ENCODE measurements at places on chromosomes 2 and 18. TPM values are rescaled to one million over a fixed set of nuclear protein-coding genes. Genes with fewer than 3 reads are reported as not detected.
A peak's percentile ranks its signal among the peaks of the same experiment; 100 is the strongest.

GRCh38 chr18:64330931-64331330 lies 182.0 kb upstream of the LINC00305 start:
- no peak for ATAC-seq

- ATAC-seq: peak; percentile 58
Observed at GRCh38 chr18:56085551-56085950, 497.6 kb upstream of the TCF4 start.

Gene SLC4A3
- 3.0 TPM for total RNA-seq

DNA sequence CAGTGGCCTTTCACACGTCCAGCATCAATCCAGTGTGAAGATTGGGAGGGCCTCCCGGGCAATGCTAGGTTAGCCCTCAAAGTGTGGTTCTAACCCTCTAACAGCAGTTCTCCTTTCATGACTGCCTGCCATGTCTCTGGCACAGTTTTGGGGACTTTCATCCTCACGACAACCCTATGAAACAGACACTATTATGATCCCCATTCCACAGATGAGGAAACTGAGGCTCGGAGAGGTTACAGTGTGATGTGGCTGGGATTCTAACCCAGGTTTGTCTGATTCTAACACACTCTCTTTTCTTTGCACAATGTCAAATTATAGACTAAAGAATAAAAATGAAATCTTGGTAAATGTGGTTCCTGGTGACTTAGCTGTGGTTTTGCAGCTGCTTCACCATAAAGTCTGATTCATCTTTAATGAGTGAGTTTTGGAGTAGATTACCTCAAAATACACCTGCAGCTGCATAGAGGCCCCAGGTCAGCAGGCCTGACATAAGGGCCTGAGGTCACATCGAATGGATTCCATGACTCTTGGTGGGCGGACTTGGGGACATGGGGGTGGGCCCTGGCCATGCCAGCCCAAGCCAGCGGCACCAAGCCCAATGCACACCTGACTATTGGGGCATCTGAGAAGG lies 214.4 kb downstream of the GLI2 start:
- no peak for ATAC-seq

GRCh38 chr2:25981596-25982272 lies 563 bp downstream of the KIF3C start:
- ATAC-seq: peak; percentile 39

- ATAC-seq: peak; percentile 46
Observed at GRCh38 chr2:190600293-190601103, 48.4 kb upstream of the NAB1 start.

GRCh38 chr2:14288016-14288415 lies 344.5 kb upstream of the LRATD1 start:
- ATAC-seq: peak; percentile 100

Gene IL36RN
- total RNA-seq: 64.1 TPM

GRCh38 chr2:106931717-106932335 lies 45.9 kb upstream of the ST6GAL2 start:
- no peak for ATAC-seq

Gene IL1B
- 4.1 TPM for total RNA-seq

GRCh38 chr2:189096769-189097447 lies 82.7 kb downstream of the COL5A2 start:
- ATAC-seq: no peak

Gene CNGA3
- total RNA-seq: not detected

DNA sequence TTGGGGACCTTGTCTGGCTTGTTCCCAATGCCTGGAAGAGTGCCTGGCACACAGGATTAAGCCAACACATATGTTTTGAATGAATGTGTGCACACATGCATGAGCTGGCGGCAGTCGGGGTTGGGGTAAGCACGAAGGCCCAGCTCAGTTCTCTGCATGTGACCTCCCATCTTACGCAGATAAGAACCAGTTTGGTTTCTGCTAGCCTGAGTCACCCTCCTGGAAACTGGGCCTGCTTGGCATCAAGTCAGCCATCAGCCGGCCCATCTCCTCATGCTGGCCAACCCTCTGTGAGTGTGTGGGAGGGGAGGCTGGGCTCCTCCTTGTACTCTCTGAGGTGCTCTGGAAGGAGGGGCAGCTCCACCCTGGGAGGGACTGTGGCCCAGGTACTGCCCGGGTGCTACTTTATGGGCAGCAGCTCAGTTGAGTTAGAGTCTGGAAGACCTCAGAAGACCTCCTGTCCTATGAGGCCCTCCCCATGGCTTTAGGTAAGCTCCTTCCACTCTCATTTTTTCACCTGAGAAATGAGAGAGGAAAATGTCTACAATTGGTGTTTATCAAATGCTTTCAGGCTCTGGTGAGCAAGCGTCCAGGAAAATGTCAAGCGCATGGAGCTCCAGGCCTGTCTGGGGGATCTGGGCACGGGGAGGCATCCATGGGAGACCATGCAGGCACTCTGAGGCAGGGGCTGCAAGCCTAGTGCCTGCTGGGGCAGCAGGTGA lies 9.7 kb upstream of the IL1RN start:
- ATAC-seq: peak; percentile 95

Gene CTAGE1
- not detected for total RNA-seq

DNA sequence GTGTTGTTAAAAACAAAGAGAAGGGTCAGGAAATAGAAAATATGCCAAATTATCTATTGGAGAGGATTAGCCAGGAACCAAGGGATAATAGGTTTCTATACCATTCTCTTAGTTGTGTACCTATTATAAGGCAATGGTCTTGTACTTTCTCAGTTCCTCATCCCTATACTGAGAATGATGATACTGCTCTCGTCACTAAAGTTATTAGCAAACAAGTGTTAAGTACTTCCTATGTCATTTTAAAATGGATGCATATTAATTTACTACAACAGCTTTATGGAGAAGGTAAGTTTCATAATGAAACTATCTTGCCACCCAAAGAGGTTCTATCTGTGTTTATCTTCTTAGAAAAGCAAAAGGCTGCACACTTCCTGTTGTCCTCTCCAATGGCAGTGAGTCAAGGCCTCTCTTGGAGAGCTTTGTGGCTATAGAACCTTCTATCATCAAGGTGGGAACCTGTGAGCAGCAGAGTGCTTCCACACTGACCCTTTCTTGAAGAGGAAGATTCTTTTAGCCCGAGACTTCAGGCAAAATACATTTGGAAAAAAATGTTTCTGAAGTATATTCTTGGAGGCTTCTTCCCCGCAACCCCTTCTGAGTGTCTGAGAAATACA lies 460.7 kb upstream of the FANCL start:
- ATAC-seq: no peak

Gene TMEFF2
- not detected for total RNA-seq

DNA sequence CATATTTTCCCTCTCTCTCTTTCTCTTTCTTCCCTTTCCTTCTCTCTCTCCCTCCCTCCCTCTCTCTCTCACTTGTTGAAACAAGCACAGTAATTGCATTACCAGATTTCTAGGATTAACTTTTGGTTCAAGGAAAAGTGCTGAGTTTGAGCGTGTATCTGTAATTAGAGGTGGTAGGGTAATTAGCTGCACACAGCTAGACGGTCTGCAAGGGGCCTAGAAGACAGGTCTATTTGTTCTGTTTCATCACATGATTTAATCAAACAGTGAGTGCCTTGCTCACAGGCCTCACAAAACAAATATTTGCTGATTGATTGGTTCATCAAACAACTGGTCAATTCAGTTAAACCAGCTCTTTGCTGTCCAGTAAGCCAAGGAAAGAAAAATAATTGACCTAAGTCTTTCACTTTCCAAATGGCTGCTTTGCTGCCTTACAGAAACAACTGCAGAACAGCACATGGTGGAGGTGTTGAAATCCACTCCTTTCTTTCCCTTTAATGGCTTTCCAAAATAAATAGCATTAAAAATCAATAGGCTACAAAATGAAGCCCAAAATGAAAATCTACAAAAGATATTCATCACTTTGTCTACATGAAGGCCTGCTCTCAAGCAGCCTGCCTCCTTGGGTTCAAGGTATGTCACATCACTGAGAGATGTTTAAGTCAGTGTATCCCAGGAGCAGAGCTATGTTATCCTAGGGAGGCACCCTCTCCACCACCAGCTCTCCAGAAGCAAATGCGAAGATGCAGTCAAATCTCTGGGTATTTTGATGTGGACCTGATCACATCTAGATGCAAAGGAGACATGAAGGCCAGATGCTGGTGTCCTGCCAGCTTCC lies 264.4 kb upstream of the SIX2 start:
- ATAC-seq: no peak

Gene PSTPIP2
- 4.7 TPM for total RNA-seq

Gene DPP4
- 0.56 TPM for total RNA-seq

DNA sequence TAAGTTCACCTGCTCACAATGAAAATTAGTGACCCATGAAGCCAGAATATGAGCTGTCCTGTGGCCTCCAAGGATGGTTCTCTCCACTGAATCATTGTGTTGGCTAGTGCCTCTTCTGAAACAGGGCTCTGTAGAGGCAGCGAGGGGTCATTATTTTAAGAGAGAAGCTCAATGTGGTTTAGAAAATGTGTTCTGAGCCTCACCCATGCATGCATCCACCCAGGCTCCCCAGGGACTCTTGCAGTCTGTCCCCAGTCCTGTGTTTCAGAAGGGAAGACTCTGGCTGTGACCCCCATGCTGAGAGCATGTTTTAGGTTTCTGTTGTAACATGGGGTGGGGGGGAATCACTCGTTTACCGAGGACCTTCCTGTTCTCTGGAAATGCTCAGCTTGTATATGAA lies 135.2 kb downstream of the RNF144A start:
- ATAC-seq: peak; percentile 29

DNA sequence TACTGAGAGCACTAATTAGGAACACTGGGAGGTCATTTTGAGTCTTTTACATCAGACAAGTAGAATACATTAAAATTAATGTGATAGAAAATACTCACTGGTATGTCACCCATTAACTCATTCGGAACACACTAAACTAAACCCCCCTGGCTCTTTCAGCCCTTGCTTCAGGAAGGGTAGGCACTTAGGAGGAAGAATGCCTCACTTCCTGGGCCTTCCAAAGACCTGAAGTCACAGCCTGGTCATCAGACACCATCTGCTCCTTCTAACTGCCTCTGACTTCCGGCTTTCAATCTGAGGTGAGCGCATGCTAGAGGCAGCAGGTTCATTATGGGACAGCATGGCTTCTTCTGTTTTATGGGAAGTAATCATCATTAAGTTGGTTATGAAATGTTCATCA lies 451.4 kb downstream of the PID1 start:
- ATAC-seq: no peak

- no peak for ATAC-seq
Observed at GRCh38 chr2:239390546-239391285, 10.1 kb downstream of the HDAC4 start.

DNA sequence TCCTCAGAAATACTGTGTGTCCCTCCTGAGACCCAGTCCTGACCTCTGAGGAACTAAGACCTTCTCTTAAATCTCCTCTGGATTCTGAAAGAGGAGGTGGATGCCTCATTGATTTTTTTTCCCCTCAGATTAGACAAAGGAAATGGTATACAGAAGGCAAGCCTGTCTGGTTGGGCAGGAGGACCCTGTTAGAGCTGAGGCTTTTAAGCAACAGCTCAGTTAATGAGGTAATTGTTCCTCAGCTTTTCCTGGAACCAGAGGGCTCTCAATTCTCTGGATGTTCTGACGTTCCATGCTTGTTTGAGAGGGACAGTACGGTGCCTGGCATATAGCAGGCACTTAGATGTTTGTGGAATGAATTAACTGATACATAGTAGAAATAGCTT lies 61.7 kb upstream of the MCFD2 start:
- no peak for ATAC-seq

GRCh38 chr2:218422403-218423086 lies 3.6 kb downstream of the VIL1 start:
- ATAC-seq: peak; percentile 7

Gene TACR1
- 0.64 TPM for total RNA-seq

Gene CFC1
- not detected for total RNA-seq

Gene SCN1A
- not detected for total RNA-seq

- no peak for ATAC-seq
Observed at GRCh38 chr2:223936862-223937326, 8.2 kb downstream of the WDFY1 start.

DNA sequence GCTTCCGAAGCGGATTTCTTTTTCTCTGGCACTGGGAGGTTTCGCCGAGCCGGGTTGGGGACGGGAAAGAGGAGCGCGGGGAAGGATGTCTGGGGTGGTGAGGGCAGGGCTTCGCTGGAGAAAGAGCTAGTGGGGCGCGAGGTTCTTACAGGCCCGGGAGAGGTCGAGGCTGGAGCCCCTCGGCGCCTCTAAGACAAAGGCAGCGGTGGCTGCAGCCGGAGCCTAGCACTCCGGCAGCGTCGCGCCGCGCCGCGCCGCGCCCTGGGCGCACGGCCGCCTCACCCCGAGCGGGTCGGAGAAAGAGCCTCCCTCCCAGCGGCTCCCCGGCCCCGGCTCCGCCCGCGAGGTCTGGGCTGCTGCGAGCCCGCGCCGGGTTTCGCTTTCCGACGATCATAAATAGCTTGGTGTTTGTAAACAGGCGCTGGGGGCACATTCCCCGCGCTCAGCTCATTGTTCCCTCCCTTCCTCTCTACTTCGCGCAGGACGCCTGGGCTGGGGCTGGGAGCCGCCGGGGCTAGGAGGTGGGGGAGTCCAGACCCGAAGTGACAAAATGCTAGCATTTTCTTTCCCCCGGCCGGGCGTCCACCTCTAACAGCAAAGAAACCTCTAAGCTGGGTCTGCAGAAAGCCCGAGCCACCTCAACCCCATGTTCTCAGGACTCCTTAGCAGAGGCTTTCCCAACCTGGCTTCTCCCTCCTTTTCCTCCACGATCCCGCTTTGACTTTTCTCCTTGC lies 813 bp upstream of the MEIS1 start:
- ATAC-seq: peak; percentile 63

GRCh38 chr18:3652380-3653262 lies 202.6 kb downstream of the TGIF1 start:
- peak; percentile 99 for ATAC-seq

GRCh38 chr2:241316825-241317224 lies 1.1 kb downstream of the SEPTIN2 start:
- no peak for ATAC-seq

DNA sequence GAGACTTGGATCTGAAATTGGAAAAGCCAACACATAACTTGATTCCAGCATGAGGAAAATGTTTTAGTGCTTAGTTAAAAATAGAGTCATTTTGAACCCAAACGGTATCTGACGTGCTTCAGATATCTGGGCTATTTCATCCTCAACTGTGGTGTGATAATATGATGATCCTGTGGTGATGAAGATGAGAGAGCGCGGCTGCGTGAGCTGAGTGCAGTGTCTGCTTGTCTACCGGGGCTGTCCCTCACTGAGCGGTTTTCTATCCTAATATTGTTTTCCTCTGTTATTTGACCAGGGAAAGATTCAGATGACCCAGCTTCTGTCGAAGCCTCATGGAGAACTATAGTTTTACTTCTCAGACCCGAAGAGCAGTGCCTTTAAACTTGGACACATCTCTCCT lies 5.8 kb downstream of the TWIST2 start:
- ATAC-seq: no peak

DNA sequence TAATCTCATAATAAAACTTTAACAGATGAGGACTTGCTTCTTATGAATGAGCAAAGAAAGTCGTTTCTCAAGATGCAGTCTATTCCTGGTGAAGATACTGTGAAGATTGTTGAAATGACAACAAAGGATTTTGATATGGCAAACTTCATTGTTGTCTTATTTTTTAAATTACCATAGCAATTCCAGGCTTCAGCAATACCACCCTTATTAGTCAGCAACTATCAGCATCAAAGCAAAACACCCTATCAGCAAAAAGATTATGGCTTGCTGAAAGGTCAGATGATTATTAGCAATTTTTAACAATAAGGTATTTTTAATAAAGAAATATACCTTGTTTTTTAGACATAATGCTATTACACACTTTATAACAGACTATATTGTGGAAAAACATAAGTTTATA lies 88.3 kb downstream of the COL5A2 start:
- no peak for ATAC-seq
